ENCODE measurements at places on chromosomes 4 and X.

DNA sequence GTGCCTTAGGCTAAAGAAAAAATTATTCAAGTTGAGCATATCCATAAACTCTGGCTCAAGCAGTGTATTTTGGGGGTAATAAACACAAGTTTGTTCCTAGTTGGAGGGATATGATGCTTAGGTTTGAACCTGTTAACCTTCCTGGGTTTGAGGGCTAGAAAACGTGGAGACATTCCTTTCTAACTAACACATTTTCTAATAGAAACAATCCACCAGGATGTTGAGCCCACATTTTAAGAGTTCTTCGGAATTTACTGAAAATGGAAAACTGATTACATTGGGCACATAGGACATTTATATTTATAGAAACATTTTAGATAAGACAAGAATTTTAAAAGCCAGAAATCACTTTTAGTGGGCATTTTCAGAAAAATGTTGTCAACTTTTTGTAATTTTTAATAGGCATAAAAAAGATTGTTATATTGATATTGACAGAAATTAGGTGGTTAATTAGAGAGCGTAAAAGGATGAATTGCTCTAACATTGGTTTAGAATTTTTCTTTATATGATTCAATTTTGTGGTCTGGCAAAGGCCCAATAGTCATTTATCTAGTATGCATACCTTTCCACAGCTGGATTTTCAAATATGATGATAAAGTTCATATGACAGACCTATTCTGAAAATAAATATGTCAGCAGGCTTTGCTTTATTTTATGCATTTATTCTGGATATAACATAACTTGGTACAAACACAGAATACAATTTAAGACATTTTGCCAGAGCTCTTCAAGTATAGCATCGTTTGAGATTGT lies 49.2 kb downstream of the CEP44 start:
- no peak for DNase-seq

- DNase-seq = no peak
These were observed 3.9 kb upstream of the SPOCK3 start for GRCh38 chr4:167238226-167238625.

DNA sequence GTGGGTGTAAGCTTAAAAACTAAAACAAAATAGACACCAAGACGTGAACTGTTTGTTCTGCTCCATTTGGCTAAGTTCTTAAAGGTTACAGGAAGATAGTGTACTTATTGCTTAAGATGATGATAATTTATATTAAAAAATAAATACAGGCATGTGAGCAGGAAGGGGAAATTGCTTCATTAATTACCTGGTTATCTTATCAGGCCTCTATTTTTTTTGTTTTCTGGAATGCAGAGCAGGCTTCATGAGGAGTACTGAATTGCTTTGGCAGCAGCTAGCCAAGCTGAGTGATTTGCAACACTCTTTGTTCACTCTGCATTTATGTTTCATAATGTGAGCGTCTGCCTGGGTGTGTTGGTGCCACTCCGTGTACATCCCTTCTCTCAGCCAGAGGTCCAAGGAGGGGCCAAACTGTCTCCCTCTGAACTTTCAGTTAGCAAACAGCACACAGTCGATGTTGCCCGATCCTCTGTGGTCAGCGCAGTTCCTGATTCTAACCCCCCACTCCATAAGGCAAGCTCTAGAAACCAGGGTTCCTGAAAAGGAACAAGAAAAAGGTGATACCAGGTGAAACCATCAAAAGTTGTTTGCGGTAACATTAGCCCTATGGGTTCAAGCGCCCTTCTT lies 348.2 kb downstream of the SPRY1 start:
- DNase-seq = no peak

DNA sequence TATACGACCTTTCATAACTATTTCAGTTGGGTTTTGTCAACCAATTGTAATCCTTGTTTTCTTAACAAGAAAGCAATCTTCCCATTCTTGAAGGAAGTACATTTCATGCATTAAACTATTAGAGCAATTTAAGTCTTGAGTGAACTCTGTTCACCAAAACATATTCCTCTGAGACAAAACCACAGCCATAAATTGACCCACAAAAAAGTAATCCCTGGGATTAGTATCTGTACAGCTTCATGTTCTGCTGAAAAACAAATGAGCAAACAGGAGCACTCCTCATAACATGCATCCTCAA lies 207.0 kb upstream of the PDE5A start:
- no peak for DNase-seq

DNA sequence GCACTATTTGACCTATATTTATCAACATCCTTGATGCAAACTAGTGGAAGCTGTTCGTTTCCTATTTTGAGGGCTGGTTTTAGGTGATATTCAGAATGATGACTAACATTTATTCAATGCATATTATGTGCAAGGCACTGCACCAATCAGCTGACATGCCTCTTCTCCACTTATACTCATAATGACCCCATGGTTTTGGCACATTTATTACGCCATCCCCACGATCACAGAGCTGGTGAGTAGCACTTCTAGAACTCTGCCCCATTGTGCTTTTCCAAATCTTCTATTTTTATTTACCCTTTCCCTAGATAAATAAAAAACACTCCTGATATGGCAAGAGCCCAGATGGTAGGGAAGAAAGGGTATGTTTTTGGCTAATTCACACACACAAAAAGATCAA lies 13.1 kb downstream of the SCML1 start:
- DNase-seq = no peak

DNA sequence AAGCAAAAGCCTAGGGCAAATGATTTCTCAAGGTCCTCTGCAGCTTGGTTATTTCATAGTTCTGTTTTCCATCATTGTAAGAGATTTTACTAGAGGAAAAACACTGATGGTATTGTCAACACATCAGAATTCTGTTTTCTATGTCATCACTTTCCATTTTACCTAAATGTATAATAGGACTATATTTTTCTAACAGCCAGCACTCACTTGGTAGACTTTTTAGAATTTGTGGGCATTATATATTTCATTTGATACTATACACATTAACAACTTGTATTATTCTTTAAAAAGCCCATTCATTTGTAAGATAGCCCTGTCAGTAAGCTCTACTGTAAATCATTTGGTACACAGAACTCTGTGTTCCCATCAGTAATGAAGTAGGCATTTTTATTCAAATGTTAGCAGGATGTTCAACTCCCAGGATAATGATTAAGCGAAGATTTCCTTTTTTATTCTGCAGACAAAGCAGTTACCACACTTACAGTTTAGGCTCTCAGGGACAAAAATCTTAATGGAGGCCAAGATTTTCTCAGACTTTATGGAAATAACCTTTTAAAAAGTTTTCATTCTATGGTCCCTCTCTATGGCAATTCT lies 143.6 kb upstream of the TEX13C start:
- no peak for DNase-seq

GRCh38 chrX:3263681-3264126 lies 82.7 kb downstream of the MXRA5 start:
- no peak for DNase-seq

- DNase-seq = no peak
These were observed 347.8 kb downstream of the ANK2 start for GRCh38 chr4:113397114-113397701.

- no peak for DNase-seq
These were observed 332.4 kb downstream of the ARHGAP24 start for GRCh38 chr4:85807247-85807950.

DNA sequence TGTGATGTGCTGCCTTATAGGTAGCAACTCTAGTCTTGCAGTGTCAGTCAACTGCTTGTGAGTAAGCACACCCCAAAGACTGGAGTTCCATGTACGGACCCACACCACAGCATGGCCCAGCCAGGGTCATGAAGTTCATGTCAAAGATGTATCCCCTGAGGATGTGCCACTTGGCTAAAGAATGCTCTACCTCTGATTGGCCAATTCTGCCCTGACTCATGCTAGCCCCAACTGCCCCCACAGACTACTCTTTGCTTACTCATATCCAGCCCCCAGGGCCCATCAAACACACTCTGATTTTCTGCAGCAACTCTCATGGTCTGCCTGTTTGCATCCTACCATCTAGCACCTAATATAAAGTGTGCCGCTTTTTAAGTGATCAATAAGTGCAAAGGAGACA lies 62.5 kb downstream of the CHRDL1 start:
- DNase-seq = no peak

DNA sequence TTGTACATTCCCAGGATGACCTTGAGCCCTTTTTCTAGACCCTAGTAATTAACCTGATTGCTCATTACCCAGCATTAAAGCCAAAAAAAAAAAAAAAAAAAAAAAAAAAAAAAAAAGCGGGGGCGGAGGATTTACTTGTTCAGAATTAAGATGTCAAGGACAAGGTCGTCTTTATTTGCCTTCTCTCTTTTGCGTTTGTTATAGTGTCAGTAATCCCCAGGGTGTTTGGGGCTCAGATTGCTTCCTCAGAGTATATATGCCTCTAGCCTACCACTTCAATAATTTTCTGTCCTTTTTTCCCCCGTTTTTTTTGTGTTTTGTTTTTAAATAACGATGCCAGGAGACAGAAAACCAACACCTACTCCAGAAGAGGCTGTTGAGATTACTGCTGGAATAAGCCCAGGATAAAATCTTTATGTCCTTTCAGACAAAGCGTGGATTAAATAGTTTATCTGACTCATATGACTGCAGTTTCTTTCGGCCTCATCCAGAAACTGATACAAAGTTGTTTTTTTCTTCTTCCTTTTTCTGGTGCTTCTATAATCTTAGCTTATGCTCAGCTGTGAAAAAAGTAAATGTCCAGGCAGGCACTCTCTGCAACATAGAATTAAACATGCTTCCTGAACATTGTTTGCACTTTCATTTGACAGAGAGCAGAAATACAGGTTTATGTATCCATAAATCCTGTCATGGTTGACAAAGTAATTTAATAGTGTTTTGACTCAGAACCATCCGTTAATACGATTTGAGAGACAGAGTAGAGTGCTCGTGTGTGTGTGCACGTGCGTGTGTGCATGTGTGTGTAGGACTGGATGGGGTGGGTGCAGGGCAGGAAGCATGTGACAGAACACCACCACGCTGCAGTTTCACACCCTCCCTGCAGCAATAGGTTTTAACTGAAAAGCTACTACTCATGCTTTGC lies 138.6 kb downstream of the AFF1 start:
- DNase-seq = peak; percentile 36

DNA sequence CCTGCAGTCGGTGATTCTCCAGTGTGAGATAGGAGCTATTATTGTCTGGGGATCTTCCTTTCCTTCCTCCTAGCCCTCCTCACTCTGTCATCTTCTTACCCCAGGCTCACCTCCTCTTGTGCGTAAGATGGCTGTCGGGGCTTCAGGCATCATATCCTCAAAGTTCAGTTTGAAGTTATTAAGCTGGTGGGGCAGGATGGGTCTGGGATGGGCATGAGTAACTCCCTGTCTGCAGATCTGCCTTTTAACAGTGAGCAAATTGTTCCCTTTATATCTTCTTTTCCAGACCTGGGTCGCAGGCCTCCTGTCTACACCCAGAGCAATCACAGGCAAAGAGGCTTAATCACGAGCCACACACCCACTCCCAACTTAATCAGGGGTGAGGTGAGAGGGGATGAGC lies 900 bp upstream of the MTMR1 start:
- DNase-seq = peak; percentile 18

- DNase-seq = no peak
These were observed 78.5 kb downstream of the MSX1 start for GRCh38 chr4:4937926-4938325.

GRCh38 chr4:68365068-68365467 lies 15.2 kb upstream of the YTHDC1 start:
- DNase-seq = no peak

- DNase-seq = no peak
These were observed 51.0 kb downstream of the KDR start for GRCh38 chr4:55074386-55074785.

DNA sequence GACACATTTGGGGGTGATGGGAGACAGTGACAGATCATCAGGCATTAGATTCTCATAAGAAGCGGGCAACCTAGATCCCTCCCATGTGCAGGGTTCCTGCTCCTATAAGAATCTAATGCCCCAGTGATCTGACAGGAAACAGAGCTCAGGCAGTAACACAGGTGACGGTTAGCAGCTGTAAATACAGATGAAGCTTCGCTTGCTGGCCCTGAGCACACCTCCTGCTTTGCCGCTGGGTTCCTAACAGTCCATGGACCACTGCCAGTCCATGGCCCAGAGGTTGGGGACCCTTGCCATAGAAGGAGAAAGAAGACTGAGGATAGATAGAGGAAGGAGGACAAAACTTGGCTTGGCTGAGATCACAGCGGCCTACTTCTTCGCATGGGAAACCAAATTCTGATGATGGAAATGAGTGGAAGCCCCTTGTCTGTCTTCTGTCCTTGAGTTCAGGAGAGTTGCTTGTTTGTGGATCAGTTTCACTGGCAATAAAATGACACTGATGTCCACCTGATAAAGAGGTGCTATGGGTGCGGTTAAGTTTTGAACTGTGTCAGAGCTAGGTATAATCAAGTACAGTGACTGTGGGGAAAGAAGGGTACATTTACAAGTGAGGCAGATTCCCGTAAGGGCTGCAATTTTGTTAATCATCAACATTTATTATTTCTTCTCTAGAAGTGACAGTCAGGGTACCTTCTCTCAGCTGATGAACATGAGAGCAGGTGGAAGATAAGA lies 1.7 kb upstream of the TIFA start:
- no peak for DNase-seq

DNA sequence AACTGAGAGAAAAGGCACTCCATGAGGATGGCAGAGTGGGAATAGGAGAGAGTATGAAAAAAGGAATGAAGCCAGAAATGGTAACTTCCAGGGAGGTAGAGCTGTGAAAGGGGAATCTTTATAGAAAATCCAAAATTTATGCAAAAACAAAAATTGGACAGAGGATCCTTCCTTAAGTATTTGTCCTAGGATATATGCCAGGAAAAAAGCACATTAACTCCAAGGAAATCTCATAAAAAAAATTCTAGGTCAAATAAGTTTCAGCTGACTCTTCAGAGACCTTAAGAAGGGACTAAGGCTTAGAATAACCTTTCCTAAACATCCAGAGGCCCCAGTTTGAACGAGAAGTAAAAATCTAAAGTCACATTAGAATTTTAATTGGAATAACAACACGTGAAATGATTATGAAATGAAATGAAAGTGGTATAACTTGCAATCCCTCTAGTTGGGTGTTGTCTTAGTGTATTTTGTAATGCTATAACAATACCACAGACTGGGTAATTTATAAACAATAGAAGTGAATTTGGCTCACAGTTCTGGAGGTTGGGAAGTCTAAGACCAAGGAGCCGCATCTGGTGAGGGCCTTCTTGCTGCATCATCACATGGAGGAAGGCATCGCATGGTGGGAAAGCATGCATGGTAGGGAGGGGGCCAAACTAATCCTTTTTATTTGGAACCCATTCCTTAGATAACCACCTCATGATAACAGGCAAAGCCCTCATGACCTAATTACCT lies 145.4 kb upstream of the RXFP1 start:
- no peak for DNase-seq

GRCh38 chr4:22019676-22020075 lies 71.1 kb upstream of the KCNIP4 start:
- no peak for DNase-seq

- DNase-seq = no peak
These were observed 1.9 kb downstream of the SMAD1 start for GRCh38 chr4:145483514-145483913.

GRCh38 chr4:2269206-2269531 lies 7.3 kb upstream of the MXD4 start:
- DNase-seq = no peak

GRCh38 chr4:1058198-1058996 lies 47.0 kb downstream of the FGFRL1 start:
- no peak for DNase-seq

GRCh38 chr4:10704430-10704810 lies 19.9 kb upstream of the CLNK start:
- DNase-seq = no peak

Data from activated CD4-positive, alpha-beta T cell treated with anti-CD3 and anti-CD28 coated beads for 4 hours (primary cell).